ENCODE measurements at places on chromosomes 16 and 17. TPM values are rescaled to one million over a fixed set of nuclear protein-coding genes. Genes with fewer than 3 reads are reported as not detected.

NOG gene
- not detected for total RNA-seq

GRCh38 chr17:77867308-77867781, 91.2 kb upstream of the TNRC6C start:
- DNase-seq, result no peak

DNA sequence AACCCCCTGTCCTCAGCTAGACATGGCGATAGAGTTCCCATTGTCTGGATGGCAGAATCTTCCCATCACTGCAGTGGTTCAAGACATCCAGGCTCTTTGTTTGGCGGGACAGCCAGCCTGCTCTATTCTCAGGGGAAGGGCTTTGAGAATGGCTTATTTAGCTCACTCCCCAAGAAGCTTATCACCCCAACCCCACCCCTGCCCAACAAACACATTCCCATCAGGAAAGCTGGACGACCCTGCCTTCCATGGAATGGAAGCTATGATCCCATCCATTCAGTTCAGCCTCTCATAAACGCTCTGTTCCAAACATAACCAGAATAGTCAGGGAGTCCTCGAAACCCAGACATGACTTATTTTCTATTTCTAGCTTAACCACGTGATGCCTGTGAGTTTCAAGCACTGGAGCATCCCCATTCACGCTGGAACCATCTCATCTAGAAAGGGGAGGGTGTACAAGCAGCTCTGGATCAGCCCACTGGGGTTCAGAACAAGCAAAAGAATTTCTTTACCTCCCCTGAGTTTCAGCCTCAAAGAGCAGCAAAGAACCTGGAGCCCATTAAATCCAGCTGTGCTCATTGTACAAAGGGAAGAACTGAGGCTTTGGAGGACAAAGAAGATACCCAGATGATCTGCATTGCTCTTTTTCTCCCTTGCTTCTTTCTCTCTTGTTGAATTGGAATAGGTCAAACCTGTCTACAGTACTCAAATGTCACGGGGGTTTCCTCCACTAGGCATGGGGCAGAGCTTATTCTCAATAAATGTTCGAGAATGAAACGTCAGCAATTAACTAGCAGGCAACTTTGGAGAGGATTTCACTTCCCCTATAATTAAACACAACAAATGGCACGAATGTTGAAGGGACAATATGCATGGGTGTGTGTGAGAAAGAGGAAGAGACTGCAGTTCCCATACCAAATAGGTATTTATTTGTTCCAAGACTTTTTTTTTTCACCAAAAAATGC, 93.1 kb downstream of the XYLT1 start:
- no peak for DNase-seq

GRCh38 chr17:32276171-32276601, 10.6 kb downstream of the RHBDL3 start:
- no peak for DNase-seq
